Central memory CD4-positive, alpha-beta T cell (primary cell): ENCODE measurements at places on chromosomes 7 and 10.

DNA sequence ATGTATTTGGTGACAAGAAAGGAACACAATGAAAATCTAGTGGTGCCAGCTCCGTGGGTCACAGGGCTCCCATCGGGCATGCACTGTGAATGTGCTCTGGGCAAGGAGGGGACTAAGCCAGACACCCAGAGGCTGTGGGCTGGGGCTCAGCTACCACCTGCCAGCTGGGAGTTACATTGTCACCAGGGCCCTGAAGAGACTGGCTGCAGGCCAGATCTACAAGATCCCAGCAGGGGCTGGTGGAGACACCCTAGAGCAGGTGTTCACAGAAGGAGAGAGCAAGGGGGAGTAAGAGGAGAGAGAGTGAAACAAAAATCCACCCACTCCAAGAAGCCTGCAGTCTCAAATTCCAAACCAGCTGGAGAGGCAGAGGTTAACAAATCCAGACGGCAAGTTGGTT is 116.6 kb upstream of the ADCY1 start:
- DNase-seq = no peak

- no peak for DNase-seq
These were observed 20.9 kb downstream of the NUDCD3 start for GRCh38 chr7:44469461-44470134.

GRCh38 chr7:69953136-69954067 is 355.1 kb downstream of the AUTS2 start:
- DNase-seq = no peak

DNA sequence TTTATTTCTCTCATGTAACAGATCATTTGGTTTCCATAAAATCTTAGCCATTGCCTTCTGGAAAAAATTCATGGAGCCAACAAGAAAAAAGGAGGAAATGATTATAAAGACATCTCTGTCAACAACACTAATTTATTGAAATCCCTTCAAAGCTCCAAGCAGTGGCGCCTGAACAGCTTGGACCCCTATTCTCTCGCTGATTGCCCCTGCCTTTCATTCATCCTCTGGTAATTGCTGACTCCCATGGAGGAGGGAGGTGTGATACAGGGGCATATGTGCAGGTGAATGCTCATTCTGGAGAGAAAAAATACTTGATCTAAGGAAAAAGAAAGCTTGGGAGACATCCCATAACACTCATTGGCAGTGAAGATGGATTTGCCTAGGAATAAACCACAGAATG is 345.5 kb downstream of the FGFR2 start:
- DNase-seq = no peak

DNA sequence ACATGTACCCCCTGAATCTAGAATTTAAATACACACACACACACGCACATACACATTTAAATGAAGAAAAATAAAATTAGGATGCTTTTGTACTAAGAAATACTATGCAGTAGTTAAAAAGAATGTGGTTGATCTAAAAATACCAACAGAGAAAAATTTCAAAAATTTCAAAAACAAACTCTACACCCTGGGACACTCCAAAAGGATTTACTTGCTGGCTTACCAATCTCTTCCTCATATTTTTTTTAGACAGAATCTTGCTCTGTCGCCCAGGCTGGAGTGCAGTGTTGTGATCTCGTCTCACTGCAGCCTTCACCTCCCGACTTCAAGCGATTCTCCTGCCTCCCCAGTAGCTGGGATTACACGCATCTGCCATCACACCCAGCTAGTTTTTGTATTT is 80.9 kb downstream of the HIP1 start:
- no peak for DNase-seq

DNA sequence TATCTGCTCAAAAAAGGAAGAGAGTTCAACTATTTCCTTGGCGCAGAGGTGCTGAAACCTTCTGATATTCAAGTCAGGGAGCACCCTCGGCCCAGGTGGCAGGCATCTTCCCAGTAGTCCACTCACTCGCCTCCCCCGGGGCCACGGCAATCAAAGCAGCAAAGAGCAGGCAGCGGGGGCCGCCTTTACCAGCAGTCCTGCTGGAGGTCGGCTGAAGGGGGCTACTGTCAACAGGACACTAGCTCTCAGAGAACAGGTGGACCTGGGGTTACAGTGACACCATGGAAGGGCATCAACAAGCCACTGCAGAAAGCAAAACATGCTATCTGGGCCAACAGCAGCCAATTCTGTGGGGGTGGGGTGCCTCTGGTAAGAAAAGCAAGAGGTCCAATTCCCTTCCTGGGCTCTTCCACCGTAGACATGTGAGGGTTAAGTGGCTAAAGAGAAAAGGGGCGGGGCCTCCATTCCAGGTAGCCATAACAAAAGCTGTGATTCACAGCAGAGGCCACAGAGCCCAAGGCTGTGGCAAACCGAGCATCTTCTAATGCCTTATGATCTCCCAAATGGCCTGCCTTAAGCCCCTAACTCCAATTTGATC is 9.4 kb downstream of the FZD9 start:
- DNase-seq = no peak

DNA sequence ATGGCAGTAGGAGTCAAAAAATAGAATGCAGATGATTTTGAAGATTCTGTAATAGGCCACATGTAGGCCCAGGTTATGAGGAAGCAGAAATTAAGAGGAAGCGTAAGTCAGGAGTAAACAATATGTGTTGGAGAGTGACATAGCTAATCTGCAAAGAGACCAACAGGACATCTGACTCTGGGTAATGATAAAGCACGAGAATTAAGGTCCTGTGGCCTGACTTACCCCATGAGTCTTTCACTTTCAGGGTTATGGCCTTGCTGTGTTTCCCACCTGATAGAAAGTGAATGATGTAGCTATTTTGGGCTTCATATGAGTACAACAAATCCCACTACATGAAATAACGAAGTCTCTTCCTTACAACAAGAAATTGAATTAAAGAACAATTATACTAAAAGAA is 393.0 kb downstream of the MAGI2 start:
- DNase-seq = no peak

DNA sequence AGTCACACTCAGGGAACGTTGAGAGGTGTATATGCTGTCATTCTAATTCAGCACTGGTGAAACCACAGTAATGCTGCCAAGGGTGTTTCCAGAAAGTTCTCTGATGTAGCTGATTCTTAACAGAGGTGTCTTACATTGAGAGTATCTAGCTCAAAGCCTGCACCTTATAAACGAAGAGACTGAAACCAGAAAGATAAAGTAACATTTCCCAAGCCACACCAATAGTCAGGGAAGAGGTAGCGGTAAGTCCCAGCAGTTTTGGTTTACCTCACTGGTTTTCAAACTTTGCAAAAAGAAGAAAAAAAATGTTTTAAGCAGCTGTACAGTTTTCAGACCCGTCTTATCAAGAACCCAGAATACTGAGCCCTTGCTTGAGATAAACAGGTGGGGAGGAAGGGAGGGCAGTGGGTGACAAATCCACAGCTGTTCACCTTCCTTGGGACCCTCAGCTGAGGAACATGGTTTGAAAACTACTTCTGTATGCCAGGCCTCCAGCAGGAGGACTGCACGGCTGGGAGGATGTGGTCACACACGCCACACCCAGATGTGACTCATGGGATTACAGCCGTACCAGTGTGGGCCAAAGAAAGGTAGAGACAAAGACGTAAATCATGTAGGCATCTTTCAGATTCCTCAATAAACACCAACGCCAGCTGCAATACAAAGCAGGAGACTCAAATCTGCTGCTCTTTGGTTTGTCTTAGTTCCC is 63.9 kb upstream of the GSDME start:
- peak; percentile 85 for DNase-seq

GRCh38 chr7:19575909-19576557 is 132.8 kb downstream of the POLR1F start:
- DNase-seq = no peak

DNA sequence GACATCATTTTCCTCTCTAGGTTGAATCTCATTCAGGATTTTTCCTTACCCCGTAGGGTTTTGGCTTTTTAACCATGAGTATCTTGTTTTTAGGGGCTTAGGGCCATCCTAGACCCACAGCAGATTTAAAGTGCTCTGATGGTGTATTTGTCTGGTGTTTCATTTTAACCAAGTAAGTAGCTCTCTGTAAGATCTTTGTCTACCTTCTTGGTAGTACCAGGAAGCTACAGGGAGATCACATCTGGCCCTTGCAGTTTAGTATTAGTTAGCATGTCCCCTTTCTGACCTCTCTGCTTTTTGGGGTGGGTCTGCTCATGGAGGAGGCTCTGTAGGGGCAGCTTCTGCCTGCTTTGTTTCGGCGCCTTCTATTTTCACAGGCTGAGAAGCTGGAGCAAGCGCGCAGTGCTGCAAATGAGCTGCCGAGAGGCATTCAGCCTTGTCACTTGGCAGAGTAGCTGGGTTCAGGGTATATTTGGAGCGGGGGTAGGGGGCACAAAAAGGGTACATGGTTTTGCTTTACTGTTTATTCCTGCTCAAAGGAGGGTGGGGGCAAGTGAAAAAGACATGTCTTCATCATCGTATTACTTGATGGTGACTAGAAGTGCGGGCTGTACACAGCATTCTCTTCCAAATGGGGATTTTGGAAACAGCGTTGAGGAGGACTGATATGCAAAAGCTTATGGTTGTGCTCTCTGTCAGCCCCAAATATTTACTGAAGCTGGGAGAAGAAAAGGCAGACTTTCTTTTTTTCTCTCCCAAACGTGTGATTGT is 146.3 kb downstream of the CELF2 start:
- no peak for DNase-seq
